ENCODE measurements at places on chromosomes 1 and 21.
A peak's percentile ranks its signal among the peaks of the same experiment; 100 is the strongest.

DNA sequence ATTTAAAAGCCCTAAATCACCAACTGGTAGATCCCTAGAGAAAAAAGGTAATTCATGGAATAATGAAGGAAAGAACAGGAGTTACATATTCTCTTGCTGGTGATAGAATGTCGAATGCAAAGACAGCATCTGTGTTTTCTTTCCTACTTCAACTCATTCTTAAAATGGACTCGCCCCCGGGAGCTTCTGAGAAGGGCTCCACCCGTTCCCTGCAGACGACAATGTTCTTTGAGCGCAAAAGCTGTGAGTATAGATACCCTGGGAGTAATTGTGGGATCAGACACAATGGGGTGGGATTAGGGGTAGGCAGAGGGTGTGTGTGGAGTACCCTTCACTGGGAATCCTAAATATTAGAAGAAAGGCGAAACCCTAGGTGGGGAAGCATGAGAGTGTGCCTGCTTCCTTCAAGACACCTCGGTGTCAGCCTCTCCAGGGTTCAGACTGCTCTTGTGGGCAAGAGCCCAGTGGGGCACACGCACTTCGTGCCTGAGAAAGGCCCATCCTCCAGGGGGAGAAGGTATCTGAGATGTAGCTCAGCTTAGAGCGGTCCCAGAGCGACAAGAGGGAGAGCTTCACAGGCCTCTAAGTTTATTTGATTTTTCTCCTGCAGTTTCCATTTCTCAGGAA, 123.3 kb upstream of the DPYD start:
- no peak overlapping the region for H3K27ac ChIP-seq
- H3K4me1 ChIP-seq = peaks cover 24% of the 10 kb centered on the region
- H3K27me3 ChIP-seq = peaks cover 76% of the 10 kb centered on the region
- H3K4me3 ChIP-seq = peak overlapping the region; percentile 79
- no peak for DNase-seq

DNA sequence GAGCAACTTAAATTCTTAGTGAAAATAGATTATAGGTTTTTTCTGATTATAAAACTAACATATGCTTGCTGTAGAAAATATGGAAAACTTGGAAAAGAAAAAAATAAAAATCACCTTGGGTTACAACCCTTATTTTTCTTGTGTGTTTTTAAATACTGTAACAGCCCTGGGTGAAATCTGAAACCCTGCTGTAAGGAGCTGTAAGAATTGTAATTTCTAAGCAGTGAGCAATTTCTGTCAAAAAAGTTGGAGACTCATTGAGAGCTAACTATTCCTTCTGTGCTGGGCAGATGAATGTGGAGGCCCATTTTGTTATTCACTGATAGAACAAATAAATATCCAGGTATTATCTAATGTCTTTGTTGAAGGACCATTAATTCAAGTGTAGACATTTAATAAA, 42.6 kb downstream of the ADCY10 start:
- no peak overlapping the region for H3K4me3 ChIP-seq
- H3K27me3 ChIP-seq = no peaks in the 10 kb centered on the region
- no peak for DNase-seq
- H3K27ac ChIP-seq = no peak overlapping the region

DNA sequence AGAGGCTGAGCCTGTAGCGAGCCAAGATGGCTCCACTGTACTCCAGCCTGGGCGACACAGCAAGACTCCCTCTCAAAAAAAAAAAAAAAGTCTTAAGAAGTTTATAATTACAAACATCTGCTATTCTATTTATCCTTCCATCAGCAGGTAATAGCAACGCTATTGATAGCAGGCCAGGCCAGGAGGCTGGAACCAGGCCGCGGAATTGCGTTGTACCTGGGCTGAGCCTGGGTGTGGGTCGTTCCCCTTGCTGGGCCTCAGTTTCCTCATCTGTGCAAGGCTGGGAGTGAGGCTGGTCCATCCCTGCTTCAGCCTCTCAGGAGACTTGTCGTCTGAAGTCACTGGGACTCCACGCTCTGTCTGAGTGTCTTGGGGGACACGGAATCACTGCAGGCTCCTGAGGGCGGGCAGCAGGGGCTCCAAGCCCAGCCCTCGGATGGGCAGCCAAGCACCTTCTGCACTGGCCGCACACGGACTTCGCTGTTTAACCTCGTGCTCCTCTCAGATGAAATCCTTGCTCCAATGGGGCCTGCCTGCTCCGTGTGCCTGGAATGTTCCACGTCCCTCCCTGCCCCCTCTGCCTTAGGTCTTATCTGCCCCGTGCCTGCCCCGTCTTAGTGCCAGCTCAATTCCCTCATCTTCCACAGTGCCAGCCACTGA, 103.9 kb upstream of the C1orf174 start:
- H3K4me3 ChIP-seq = no peak overlapping the region
- peaks cover 9% of the 10 kb centered on the region for H3K27me3 ChIP-seq
- H3K4me1 ChIP-seq = peaks cover 6% of the 10 kb centered on the region
- peaks cover 4% of the 10 kb centered on the region for H3K36me3 ChIP-seq

- H3K4me1 ChIP-seq = peaks cover 87% of the 10 kb centered on the region
- H3K27ac ChIP-seq = peak overlapping the region; percentile 84
- no peak overlapping the region for H3K4me3 ChIP-seq
- H3K27me3 ChIP-seq = peaks cover 12% of the 10 kb centered on the region
- no peaks in the 10 kb centered on the region for H3K36me3 ChIP-seq
Observed at GRCh38 chr1:93707956-93708355, 26.3 kb upstream of the BCAR3 start.

GRCh38 chr1:156244126-156244525, 2.1 kb downstream of the BGLAP start:
- peaks cover 29% of the 10 kb centered on the region for H3K4me1 ChIP-seq
- no peak for DNase-seq
- H3K36me3 ChIP-seq = peaks cover 5% of the 10 kb centered on the region

DNA sequence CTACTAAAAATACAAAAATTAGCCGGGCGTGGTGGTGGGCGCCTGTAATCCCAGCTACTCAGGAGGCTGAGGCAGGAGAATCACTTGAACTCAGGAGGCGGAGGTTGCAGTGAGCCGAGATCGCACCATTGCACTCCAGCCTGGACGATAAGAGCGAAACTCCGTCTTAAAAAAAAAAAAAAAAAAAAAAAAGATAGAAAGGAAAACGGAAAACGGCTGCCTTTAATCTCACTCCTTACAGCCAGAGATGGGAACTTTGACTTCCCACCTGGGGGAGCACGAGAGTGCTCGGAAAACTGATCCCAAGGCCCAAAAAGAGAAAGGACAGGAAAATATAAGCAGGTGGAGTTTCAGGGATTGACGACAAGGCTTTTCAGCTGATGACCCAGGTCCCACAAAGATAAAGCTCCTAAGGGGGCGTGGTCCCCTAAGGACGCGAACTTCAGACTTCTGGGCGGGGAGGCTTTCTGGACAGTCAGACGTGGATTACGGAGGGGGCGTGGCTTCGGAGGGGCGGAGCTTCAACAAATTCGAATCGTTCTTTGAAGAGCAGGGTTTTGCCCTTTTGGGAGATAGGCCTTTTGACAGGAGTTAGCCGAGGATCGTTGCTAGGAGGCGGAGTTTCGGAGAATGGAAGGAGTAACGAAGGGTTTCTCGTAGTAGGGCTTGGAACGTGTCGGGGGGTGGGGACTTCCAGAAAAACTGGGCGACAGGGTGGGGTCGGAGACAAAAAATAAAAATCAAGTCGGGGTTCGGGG, 958 bp upstream of the CKS1B start:
- H3K27me3 ChIP-seq = no peaks in the 10 kb centered on the region
- H3K4me1 ChIP-seq = peaks cover 39% of the 10 kb centered on the region
- no peak overlapping the region for H3K4me3 ChIP-seq
- peaks cover 8% of the 10 kb centered on the region for H3K36me3 ChIP-seq

DNA sequence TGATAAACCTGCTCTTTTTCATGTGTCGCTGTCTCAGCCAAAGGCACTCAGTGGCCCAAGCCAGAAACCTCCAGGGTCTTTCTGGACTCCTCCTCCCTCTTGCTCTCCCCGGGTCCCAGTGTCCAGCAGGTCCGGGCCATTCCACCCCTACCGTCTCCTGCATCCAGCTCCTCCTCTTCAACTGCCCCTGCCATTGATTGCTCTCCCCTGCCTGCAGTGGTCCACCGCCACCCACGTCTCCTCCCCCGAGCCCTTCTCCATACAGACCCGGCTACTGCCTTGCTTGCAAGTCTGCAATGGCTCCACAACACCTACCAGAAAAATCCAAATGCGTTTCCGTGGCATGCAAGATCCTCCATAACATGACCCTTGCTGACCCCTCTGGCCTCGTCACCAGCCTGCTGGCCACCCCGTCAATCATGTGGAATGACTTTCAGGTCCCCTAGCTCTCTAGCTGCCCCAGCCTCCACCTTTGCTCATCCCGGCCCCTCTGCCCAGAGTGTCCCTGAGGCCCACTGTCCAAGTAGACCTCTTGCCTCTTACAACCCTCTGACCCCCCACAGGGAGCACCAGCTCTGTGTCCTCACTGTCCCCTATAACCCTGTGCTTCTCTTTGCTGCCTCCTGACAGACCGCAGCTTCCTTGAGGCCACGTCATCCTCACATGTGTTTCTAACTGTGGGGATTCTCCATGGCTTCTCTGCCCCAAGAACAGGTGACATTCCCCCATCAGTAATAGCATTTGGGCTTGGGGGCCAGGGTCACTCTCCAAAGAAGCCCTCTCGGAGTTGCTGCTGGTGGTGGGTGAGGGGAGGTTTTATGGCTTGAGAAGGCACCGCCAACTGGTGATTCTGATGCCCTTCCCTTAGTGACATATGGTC, 15.0 kb downstream of the CACNA1S start:
- H3K36me3 ChIP-seq = no peaks in the 10 kb centered on the region
- H3K4me1 ChIP-seq = peaks cover 62% of the 10 kb centered on the region
- H3K27ac ChIP-seq = peak overlapping the region; percentile 30
- no peak for DNase-seq

- H3K4me1 ChIP-seq = peaks cover 8% of the 10 kb centered on the region
- H3K27ac ChIP-seq = no peak overlapping the region
Observed at GRCh38 chr1:16055613-16056520, 12.3 kb downstream of the CLCNKB start.

DNA sequence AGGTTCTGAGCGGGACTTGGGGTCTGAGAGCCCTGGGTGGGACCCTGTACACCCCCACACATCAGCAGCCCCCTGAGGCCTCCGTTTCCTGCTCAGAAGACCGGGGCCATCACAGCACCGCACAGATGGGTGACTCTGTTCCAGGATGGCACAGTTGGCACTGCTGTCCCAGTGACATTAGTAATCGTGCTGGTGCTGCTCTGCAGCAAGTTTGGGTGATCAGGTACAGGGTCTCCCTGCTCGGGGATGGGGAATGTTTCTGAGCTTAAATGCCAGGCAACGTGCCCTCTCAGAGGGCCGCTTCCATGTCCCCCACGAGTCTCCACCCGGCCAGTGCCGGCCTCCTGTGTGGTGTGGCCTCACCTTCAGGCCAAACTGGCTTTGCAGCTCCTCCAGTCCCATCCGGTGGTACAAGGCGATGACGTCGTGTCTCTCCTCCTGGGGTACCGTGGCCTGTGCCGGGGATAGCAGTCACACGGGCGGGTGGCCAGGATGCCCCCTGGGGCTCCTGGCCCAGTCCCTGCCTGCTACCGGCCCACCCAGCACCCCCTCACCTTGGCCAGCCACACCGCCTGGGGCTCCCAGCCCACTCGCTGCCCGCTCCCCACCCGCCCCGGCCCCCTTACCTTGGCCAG, 17.1 kb downstream of the PRXL2B start:
- no peak overlapping the region for H3K4me3 ChIP-seq
- no peaks in the 10 kb centered on the region for H3K4me1 ChIP-seq
- H3K36me3 ChIP-seq = no peaks in the 10 kb centered on the region
- H3K27me3 ChIP-seq = peaks cover 20% of the 10 kb centered on the region
- DNase-seq = no peak

DNA sequence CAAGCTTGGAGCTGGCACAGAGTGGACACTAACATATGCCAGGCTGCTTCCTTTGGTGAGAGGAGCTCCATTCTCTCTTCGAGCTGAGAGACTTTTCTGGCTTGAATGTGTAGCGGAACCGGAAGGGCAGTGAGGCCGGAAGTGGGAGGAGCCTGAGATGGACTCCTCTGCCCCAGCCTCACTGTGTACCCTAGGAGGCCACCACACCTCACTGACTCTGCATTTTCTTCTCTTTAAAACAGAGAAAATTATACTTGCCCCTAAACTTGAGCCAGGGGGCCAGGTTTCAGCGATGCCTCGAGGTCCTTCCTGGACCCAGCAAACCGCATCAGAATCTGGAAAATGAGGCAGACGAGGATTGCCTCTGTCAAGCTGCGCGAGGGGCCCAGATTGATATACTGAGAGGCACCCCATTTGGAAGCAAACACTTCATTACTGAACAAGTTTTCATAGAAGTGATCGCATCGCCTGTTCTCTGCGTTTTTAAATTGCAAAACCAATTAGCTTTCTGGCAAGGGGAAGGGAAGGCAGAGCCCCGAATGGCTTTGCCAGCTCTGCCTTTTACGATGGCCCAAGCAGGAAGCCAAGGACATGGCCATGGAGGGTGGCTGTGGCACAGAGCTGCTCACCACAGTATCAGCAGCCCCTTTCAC, 708.1 kb downstream of the PTPRU start:
- H3K27me3 ChIP-seq = peaks cover 26% of the 10 kb centered on the region
- H3K4me3 ChIP-seq = no peak overlapping the region
- no peaks in the 10 kb centered on the region for H3K36me3 ChIP-seq
- H3K4me1 ChIP-seq = peaks cover 24% of the 10 kb centered on the region

DNA sequence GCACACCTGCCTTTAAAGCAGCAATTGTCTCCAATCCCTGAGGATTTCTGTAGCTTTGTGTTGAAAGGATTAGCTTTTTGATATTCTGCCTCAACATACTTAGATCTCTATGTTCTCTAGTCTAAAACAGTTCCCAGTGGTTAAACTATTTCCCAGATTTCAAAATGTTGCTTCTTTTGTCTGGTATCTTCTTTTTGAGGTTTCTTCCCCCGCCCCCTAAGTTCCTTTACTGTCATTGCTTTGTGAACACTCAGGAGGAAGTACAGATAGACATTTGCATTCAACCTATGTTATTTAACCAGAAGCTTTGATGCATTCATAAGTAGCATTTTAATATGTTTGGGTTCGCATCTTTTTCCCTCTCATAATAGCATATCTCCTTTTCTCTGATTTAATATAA, 33.5 kb downstream of the CYYR1 start:
- H3K36me3 ChIP-seq = peaks cover 41% of the 10 kb centered on the region
- no peak overlapping the region for H3K4me3 ChIP-seq
- H3K27me3 ChIP-seq = no peaks in the 10 kb centered on the region
- no peaks in the 10 kb centered on the region for H3K4me1 ChIP-seq
- H3K27ac ChIP-seq = no peak overlapping the region

- H3K36me3 ChIP-seq = peaks cover 6% of the 10 kb centered on the region
- no peak for DNase-seq
- peaks cover 5% of the 10 kb centered on the region for H3K27me3 ChIP-seq
- no peak overlapping the region for H3K27ac ChIP-seq
Observed at GRCh38 chr1:2987773-2988172, 33.5 kb upstream of the ACTRT2 start.

- DNase-seq = no peak
- H3K27me3 ChIP-seq = no peaks in the 10 kb centered on the region
- no peak overlapping the region for H3K27ac ChIP-seq
- H3K4me1 ChIP-seq = peaks cover 30% of the 10 kb centered on the region
Observed at GRCh38 chr1:67682659-67683197, 2.3 kb upstream of the GADD45A start.

GRCh38 chr1:40306296-40306695, 10.8 kb downstream of the COL9A2 start:
- peaks cover 7% of the 10 kb centered on the region for H3K36me3 ChIP-seq
- no peak overlapping the region for H3K27ac ChIP-seq
- H3K4me3 ChIP-seq = no peak overlapping the region

Data from nephron progenitor cell (in vitro differentiated cells).